Stimulated activated CD4-positive, alpha-beta T cell treated with anti-CD3 and anti-CD28 coated beads, Interleukin-12 subunit alpha, Interleukin-12 subunit beta, amount 100 ng/mL, for 24 hours (primary cell): ENCODE measurements at places on chromosomes 12 and 14.
A peak's percentile ranks its signal among the peaks of the same experiment; 100 is the strongest.

GRCh38 chr12:106181401-106182114 lies 42.8 kb upstream of the NUAK1 start:
- no peak for DNase-seq

- no peak for DNase-seq
Observed at GRCh38 chr14:77554207-77554606, 55.6 kb upstream of the ISM2 start.

DNA sequence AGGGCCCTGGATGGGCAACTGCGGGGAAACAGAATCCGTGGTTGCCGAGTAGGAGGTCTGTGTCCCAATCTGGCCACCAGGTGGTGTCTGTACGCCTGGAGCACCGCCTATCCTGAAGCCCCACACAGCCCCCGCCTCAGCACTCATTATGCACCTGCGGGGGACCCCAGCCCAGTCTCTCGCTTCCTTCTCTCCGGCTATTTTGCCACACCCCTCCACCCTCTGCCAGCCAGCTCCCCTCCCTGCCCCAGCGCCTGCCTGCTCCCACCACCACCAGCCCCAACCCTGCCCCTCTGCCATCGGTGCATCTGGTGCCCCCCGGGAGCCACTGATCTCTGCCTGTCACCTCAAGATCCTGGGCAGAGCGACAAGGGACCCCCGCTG lies 2.2 kb upstream of the NXPH4 start:
- DNase-seq: peak; percentile 66

DNA sequence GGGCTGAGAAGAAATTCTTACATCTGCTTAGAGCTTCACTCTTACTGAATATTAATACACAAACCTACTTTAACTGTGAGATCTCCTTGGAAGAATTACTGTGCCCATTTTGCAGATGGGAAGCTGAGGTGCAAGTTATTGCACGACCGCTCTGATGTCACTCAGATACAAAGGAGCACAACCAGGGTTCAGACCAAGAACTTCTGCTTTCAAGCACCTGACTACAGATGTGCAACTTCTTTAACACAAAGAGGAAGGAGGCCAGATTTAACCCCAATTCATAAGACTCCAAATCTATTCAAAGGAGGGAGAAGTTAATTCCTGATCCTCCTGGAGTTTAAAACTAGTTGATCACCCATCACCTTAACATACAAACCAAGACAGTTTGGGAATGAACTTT lies 232.6 kb downstream of the VRK1 start:
- no peak for DNase-seq

- no peak for DNase-seq
Observed at GRCh38 chr12:104998423-104999346, 12.6 kb downstream of the NOPCHAP1 start.

DNA sequence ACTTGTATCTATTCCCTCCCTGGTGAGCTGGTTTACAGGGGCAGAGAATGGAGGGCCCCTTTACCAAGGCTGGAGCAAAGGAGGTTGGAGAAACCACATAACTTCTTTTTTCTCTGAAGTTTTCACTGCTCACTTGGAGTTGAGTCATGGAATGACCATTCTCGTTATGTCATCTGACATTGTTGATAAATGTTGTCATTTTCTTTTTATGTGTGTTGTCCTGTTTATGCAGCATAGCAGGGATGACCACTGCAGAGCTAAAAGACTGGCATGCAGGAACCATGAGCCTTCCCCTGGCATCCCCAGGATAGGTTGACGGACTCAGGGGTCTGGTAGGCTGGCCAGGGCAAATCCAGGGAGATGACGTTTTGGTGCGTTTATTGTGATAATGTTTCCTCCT lies 256.8 kb upstream of the DDHD1 start:
- DNase-seq: no peak

GRCh38 chr12:94151582-94151981 lies 3.2 kb downstream of the PLXNC1 start:
- no peak for DNase-seq

- DNase-seq: peak; percentile 58
Observed at GRCh38 chr14:100285021-100285912, 21.0 kb downstream of the SLC25A29 start.

GRCh38 chr14:37579274-37579673 lies 15.8 kb downstream of the FOXA1 start:
- no peak for DNase-seq

GRCh38 chr12:43805149-43805859 lies 813 bp downstream of the TWF1 start:
- DNase-seq: no peak

DNA sequence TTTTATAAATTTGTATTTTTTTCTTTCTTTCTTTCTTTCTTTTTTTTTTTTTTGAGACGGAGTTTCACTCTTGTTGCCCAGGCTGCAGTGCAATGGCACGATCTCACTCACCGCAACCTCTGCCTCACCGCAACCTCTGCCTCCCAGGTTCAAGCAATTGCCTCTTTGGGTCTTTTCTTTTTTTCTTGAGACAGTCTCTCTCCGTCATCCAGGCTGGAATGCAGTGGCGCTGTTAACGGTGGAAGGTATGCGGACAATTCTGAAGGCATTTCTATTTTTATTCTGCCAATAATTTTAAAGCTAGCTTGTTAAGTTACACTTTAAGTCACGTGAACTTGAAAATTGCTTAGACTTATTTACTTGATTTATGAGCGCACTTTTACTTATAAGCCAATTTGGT lies 8.8 kb upstream of the PHC1 start:
- no peak for DNase-seq

DNA sequence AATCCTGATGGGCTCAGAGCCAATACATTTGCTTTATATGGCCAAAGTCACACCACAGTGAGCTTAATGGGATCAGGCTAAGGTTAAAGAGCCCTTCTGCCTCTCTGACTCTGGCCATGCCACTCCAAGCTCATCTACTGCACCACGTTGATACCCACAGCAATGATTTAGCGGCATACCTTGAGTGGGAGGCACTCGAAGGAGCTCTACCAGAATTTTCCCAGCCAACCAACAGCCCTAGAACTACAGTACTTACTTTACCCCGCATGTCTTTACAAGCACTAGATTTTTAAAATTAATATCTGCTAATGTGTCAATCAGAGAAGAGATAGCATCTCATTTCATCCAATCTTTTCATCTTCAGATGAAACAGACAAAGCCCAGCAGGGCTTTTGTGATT lies 300.5 kb downstream of the GRIN2B start:
- no peak for DNase-seq

DNA sequence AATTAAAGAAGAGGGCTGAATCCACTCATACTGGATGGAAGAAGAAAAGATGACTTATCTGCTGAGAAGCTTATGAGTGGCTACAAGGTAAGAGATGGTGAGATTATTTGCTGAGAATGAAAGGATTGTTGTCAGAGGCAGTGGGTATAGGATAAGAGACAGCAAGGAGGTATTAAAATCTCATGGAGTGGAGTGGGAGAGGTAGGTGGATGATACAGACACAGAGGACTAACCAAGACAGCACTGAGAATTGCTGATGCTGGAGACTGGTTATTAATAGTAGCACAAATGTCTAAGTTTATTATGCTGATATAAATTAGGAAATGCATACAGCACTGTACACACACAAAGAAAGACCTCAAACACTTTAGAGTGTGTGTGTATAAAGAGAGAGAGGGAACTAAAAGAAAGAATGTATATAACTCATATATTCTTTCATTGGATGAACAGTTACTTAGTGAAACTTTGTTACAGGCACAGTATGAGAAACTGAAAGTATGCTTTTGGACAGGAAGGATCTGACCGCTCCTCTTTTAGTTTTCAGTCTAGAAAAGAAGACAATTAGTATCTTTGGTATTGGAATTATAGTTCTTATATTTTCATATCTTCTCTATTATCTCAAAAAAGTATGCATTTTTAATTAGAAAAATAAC lies 543.1 kb downstream of the LRFN5 start:
- DNase-seq: no peak

GRCh38 chr12:116529048-116529447 lies 30.1 kb upstream of the MAP1LC3B2 start:
- DNase-seq: no peak

GRCh38 chr12:105935106-105935505 lies 203.6 kb downstream of the NUAK1 start:
- DNase-seq: no peak

DNA sequence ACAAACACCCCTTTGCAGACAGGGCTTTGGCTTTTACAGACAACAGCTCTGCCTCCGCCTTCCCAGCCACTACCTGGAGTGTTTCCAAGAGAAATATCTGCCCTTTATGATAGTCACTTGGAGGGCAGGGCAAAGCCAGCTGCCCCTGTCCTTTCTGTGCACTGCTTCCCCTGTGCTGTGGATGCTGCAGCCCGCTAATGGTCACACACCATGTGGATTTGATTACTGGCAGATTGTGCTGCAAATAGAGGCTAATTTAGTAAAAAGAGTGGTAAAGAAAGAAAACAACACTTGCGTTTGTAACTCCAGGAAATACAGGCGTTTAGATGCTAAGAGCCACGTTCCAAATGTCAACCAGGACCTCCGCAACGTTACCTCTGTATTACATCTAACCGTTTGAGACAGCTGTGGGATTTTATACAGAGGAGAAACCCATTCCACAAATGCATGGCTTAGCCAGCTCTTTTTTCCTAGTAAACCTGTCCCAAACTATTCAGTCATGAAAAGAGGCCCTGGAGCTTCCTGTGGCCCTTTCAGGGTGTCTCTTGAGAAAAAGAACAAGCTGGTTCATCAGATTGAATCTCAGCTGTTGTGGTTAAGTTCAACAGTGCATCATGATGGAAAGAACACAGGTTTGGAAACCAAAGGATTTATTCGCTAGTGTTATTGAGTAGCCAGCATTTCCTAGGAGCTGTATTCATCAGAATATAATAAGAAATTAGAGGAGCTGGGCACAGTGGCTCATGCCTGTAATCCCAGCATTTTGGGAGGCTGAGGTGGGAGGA lies 30.1 kb upstream of the PWP1 start:
- DNase-seq: no peak

- DNase-seq: no peak
Observed at GRCh38 chr12:18653465-18653864, 84.3 kb downstream of the PLCZ1 start.

- no peak for DNase-seq
Observed at GRCh38 chr14:88554457-88555286, at the start of gene PTPN21. TSS of gene PTPN21 (minus strand) at chr14:88555007. CDS start at chr14:88550417, 4,590 bp downstream.

- DNase-seq: no peak
Observed at GRCh38 chr14:104299993-104300761, 161.8 kb downstream of the KIF26A start.

DNA sequence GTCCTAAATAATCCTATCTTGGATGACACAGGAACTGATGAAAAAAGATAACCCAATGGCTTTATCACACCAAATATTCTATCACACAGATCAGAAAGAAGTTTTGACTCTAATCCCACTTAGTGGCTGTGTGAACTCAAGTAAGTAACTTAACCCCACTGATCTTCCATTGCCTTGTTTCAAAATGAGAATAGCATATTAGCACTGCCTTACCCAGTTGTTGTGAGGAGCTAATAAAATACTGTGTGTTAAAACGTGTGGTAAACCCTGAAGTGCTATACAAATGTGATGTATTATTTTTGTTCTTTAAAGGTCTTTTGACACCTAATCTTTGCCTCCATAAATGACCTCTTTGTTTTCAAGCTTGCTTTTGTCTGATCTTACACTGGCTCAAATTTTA lies 60.9 kb upstream of the ARID2 start:
- DNase-seq: no peak

- no peak for DNase-seq
Observed at GRCh38 chr12:77429426-77429825, 364.1 kb upstream of the E2F7 start.

DNA sequence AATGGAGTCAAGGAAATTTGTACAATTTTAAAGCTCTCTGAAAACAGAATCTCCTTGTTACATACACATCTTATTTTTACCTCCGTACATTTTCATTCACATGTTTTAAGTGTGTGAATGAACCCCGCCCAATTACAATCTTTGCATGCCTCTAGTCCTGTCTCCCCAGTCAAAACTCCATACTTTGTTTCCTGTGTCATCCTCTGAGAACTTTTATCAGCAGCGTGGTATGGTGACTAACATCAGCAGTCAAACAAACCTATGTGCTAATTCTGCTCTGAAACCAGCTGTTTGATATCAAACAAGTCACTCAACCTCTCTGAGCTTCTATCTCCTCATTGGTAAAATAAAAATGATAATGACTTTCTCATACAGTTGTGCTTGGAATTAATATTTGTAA lies 15.8 kb upstream of the ERGIC2 start:
- no peak for DNase-seq

DNA sequence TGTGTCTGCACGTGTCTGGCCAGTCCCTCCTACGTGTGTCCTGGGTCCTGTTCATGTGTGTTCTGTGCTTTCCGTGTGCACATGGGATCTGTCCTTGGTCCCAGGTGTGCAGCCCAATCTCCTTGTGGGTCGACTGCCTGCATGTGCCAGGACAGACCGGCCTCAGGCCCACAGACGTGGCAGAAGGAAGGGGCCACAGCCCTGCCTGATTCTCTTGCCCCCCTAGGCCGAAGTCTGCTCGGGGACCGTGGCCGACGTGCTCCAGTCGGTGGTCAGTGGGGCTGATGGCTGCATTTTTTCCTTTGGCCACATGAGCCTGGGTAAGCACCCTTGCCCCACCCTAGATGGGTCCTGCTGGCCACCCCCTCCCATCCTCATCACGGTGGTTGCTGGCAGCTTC lies 34.0 kb downstream of the KIF26A start:
- no peak for DNase-seq

GRCh38 chr14:51724650-51725049 lies 72.9 kb downstream of the FRMD6 start:
- DNase-seq: no peak

- no peak for DNase-seq
Observed at GRCh38 chr12:126248871-126249403, 1183.7 kb downstream of the AACS start.

DNA sequence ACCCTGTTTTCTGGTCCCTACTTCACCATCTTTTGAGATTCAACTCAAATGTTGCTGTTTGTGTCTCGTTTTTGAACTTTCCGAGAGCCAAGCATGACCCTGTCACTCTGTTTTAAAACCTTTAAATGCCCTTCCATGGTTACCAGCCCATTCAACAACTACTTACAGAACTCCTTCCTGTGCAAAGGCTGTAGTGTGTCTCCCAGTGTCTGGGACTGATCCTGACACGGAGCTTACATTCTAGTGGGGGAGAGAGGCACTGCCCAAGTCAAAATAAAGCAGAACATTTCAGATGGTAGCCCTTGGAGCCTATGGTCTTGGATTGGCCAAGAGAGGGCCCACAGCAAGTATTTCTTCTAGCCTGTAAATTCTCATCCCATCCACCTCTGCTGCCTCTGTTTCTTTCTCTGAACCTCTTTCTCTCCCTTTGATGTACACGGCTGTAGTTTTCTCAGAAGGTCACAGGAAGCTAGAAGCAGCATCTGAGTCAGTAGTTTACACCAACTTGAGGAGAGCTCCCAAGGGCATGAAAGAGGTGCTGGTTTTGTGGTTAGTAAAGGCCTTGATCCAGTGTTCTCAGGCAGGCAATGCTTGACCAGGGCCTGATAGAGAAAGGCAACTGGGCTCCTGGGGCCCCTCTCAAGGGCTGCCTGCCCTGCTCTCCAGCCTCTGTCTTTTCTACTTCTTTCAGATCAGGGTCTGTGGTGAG lies 42.3 kb upstream of the SLC24A4 start:
- DNase-seq: no peak

GRCh38 chr12:88182416-88182815 lies 40.3 kb downstream of the TMTC3 start:
- DNase-seq: no peak
